ENCODE measurements at places on chromosomes 7 and 10.
A peak's percentile ranks its signal among the peaks of the same experiment; 100 is the strongest.

GRCh38 chr7:24504836-24505235 is 68.4 kb upstream of the PALS2 start:
- DNase-seq, result no peak

DNA sequence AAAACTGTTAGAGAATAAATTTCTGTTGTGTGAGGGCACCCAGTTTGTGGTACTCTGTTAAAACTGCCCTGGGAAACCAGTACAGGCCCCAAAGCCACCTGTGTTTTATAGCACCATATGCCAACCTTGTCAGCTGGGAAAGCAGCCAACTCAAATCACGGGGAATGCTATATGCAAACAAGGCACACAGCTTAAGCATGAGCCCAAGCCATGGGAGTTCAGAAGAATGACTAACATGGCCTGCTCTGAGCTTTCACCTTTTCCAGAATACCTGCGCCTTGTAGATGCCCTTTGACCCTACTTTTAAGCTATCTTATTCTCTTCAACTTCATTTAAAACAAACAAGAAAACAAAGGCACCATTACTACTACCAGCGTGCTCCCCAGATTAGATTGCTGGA is 5.5 kb upstream of the SLC25A13 start:
- DNase-seq, result no peak

GRCh38 chr10:96834120-96834519 is 2.0 kb downstream of the LCOR start:
- DNase-seq, result peak; percentile 45

- DNase-seq, result no peak
Measured at GRCh38 chr10:78035437-78035836, 1.8 kb downstream of the RPS24 start.

- DNase-seq, result no peak
Measured at GRCh38 chr7:64997927-64998391, 7.1 kb upstream of the ZNF117 start.

DNA sequence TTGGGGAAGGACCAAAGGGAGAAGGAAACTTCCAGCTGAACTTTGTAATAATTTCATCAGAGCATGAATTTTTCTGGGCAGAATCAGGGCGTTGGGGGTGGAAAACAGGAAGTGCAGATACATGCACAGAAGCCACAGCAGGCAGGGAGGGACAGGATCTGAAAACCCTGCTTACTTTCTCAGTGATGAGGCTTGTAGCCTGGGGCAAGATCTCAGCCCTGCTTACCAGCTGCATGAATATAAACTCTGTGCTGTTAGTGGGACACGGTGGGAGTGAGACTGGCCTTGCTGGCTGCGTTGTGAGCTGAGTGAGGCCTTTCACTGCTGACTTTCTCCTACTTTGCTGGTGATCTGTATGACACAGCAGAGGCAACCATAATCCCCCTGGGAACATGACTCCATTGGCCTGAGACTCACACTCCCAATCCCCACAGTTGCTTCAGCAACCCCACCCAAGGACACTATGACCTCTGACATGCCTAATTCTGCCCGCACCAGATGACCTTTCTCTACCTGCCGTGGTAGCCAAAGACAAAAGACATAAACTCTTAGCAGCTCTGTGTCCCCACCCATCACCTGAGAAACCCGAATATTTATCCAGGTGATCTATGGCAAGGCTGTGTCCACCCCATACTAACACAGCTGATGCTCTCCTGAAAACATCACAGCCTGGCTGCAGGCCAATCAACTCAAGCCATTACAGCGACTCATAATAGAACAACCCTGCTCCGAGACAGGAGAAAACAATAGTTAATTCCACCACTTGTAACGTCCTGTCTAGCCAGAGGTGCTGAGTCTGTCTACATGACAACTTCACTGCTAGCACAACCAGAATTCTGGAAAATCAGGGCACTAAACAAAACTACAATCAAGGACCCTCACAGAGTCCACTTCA is 190.7 kb upstream of the CHRM2 start:
- peak; percentile 70 for DNase-seq

- no peak for DNase-seq
Measured at GRCh38 chr10:21721000-21721665, 187.1 kb downstream of the MLLT10 start.

DNA sequence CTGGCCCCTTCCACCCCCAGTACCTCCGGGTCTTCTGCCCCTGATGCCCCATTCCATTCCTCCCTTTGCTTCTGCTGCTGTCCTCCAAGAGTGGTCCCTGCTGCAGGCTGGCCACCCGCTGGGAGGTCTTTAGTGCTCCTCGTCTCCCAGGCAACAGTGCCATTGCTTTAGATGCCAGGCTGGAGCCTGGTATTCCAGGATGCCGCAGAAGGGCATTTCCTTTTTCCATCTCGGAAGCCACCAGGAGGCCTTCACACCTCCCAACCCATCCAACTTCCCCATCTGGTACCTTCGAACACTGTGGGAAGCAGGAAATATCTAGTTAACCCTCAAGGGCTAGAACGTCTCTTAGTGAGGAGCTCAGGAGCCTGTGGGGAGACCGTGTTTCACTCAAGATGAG is 92.9 kb upstream of the DUSP5 start:
- no peak for DNase-seq

GRCh38 chr7:45098983-45099839 is 10.4 kb upstream of the NACAD start:
- DNase-seq, result no peak

- no peak for DNase-seq
Measured at GRCh38 chr7:2090526-2091520, 141.9 kb downstream of the MAD1L1 start.

DNA sequence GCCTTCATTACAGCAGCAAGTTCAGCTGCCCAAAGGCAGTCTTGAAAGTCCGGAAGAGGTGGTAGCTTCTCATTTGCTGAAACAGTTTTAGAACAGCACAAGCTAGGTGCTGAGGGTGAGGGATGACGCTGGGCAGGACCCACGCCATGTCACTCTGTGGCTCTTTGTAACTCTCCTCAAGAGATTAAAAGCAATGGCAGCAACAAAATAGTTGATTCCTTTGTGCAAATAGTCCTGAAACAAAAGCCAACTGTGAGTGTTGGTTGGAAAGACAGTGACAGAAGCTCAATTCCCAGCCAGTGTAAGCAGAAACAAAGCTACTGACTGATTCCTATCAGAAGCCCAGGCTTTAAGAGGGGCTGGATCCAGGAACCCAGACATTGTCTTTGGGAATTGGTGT is 47.6 kb upstream of the AQP1 start:
- DNase-seq, result no peak

- DNase-seq, result no peak
Measured at GRCh38 chr10:128471151-128471550, 344.9 kb upstream of the MKI67 start.

- DNase-seq, result no peak
Measured at GRCh38 chr10:79137300-79137756, 68.6 kb downstream of the ZMIZ1 start.

DNA sequence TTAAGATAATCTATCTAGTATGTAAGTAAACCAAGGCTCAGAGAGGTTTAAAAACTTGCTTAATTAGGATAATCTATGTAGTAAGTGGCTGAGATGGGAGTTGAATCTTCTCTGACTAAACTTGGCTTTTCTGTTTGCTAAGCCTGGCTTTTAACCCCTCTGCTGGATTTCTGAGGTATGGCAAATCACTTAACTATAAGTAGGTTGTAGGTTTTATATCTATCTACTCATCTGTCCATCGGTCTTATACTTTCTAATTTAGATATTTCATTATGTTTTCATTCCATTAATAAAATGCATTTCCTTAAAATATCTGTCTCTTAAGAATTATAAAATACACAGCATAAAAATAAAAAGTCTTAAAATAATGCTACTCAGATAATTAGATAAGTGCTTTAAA is 59.4 kb downstream of the ST7 start:
- DNase-seq, result peak; percentile 84

- DNase-seq, result no peak
Measured at GRCh38 chr10:124994573-124995473, 52.9 kb downstream of the ZRANB1 start.

GRCh38 chr7:27948861-27949260 is 208.9 kb downstream of the TAX1BP1 start:
- no peak for DNase-seq

DNA sequence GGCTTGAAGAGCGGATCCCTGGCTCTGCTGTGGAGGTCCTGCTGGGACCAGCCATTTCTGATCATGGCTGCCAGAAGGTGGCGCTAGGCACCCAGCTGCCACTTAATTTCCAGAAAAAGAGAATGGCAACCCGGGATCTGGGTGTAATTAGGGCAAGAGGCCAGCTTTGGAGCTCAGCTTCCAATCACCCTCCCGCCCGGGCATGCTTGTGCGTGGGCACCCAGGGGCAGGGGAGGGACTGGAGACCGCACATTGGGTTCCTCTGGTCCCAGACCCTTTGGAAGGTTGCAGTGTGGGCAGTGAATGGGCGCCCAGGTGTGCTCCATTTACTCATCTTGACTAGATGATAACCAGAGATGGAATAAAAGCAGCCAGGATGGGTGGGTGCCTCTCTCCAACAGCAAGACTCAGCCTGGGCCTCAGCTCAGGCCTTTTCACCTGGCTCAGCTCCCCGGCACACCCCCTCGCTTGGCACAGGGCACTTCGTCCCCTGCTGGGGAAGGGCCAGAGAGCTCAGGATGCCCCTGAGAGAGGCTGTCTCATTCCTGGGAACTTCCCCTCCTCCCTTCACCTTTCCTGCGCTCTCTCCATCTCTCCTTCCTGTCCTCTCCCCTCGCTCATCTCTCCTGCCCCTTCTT is 14.7 kb downstream of the FAM241B start:
- peak; percentile 51 for DNase-seq

DNA sequence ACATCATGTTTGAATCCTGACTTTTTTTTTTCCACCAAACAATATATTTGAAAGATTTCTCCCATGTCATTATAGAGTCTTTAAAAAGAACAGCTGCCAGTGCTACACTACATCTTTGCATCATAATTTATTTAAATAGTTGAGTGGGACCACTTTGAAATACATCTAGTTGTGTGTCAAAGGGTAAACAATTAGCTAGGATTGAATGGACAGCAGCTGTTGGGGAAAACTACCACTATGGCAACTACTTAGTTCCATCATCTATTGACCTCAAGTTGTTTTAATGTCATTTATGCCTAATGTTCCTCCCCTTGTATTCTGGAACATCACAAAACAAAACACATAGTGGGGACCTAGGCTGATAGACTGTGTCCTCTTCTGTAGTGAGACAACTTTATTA is 985.1 kb downstream of the SORCS1 start:
- no peak for DNase-seq

- no peak for DNase-seq
Measured at GRCh38 chr10:33193701-33194521, 140.6 kb downstream of the NRP1 start.

- DNase-seq, result no peak
Measured at GRCh38 chr10:36493516-36493880, 631.9 kb upstream of the ANKRD30A start.

GRCh38 chr10:94213001-94213530 is 149.7 kb downstream of the NOC3L start:
- no peak for DNase-seq

- DNase-seq, result no peak
Measured at GRCh38 chr7:99409192-99409572, 413 bp downstream of the BUD31 start.

All from GM12865 (cell line).